Esophagus squamous epithelium (tissue), 5 donors: ENCODE measurements at places on chromosomes 4 and X.

- no peak for DNase-seq
Measured at GRCh38 chr4:107818301-107818910, 6.3 kb upstream of the SGMS2 start.

- no peak for DNase-seq
Measured at GRCh38 chr4:126358041-126358440, 1043.3 kb downstream of the FAT4 start.

- no peak for DNase-seq
Measured at GRCh38 chr4:1216869-1217294, 32.0 kb downstream of the CTBP1 start.

GRCh38 chr4:3818371-3818770 lies 52.2 kb downstream of the ADRA2C start:
- DNase-seq: no peak

GRCh38 chr4:87025614-87026041 lies 90.8 kb downstream of the AFF1 start:
- no peak for DNase-seq

DNA sequence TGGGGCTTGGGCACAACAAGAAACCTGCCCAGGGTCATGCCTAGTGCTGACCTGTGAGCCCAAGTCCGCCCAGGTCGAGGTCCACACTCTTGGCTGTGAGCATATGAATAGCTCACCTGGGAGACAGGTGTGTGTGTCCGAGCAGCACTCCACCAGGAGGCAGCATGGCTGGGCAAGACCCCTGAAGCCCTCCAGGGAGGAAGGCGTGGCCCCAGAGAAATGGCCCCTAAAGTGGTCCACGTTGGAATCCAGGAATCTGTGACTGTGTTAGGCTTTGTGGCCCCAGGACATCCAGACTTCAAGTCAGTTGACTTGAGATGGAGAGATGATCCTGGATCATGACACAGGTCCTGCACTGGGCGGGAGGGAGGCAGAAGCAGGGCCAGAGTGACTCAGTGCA lies 138.8 kb downstream of the CPZ start:
- DNase-seq: no peak
